ENCODE measurements at places on chromosomes 7 and 10.

- peak; percentile 5 for DNase-seq
Measured at GRCh38 chr7:128113839-128114238, 82.6 kb upstream of the LRRC4 start.

GRCh38 chr7:66277492-66277891 lies 72.4 kb downstream of the TPST1 start:
- DNase-seq, result no peak

DNA sequence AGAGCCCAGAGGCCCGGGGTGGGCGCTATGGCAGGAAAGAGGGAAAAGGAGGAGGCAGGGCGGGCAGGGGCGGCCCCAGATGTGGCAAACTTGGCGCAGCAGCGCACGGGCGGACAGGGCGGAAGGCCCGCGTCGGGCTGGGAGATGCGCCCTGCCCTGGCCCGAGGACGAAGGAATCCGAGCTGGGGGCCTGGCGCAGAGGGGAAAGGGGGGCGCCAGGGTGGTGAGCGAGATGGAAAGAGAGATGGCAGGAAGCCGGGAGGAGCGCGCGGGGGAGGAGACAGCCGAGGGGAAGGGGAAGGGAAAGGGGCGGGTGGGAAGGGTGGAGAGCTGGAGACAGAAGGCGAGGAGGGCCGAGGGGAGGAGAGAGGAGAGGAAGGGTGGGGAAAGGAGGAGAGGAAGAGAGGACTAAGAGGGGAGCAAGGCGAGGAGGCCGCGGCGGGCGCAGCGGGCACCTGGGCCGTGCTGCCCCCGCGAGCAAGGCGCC lies at the start of gene MARVELD1:
Gene MARVELD1 (plus strand): TSS at position 392 of the 487 bp plus-strand sequence. CDS start 147 bp downstream, outside the sequence.
- DNase-seq, result peak; percentile 55

DNA sequence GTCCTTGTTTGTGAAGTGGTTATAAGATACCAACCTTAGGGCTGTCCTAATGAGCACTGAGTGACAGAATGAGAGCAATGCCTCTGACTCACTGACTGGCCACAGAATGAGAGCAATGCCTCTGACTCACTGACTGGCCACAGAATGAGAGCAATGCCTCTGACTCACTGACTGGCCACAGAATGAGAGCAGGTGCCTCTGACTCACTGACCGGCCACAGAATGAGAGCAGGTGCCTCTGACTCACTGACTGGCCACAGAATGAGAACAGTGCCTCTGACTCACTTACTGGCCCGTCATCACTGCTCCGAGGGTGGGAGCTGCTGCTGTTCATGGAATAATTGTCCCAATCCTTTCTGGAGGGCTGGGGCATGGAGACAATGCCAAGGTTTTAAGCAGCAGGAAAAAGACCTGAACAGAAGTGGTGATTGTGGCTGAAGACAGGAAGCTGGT lies 265.2 kb upstream of the PPP2R2D start:
- no peak for DNase-seq

DNA sequence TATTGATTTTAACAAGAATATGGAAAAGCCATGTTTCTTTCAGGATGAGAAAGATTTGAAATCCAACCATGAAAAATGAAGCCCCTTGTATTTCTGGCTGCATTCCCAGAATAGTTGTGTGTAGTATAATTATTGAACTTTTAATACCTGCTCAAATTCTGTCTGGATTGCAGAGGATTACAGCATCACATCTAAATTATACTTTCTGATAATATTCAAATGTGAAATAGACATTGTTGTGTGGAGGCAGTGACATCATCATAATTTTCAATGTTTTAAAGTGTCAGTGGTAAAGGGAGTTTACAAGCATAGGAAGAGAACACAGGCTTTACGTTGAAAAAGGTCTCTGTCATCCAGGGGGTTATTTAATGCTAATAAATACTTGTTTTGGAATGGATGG lies 93.4 kb downstream of the POLL start:
- DNase-seq, result no peak

DNA sequence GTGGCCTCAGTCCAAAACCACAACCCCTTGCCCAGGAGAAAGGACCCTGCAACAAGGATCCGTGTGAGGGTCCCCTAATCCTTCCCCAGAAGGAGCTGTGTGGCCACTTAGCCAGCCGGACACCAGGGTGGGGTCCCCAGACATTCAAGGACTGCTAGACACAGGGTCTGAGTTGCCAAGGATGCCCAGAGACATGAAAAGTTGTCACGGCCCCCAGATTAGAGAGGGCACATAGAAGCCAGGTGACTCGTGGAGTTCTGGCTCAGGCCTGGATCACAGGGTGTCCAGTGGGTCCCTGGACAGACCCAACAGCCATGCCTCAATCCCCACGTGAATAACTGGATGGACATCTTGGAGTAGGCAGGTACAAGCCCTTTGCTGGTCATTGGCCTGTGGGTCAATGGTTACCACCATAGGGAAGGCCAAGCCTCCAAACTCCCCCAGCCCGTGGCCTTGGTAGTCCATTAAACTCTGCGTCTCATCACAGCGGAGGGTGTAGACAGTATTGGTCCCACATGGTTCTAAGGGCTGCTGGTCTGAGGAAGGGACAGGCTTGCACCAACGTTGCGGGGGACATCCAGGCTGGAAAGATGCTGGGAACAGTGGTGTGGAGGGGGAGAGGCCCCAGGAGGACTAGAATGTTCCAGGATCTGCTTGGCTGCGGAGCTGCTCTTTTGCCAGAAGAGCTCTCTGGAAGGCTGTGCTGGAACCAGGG lies 205.9 kb upstream of the PPP2R2D start:
- no peak for DNase-seq

GRCh38 chr7:134890246-134891240 lies 95.8 kb upstream of the AGBL3 start:
- no peak for DNase-seq

DNA sequence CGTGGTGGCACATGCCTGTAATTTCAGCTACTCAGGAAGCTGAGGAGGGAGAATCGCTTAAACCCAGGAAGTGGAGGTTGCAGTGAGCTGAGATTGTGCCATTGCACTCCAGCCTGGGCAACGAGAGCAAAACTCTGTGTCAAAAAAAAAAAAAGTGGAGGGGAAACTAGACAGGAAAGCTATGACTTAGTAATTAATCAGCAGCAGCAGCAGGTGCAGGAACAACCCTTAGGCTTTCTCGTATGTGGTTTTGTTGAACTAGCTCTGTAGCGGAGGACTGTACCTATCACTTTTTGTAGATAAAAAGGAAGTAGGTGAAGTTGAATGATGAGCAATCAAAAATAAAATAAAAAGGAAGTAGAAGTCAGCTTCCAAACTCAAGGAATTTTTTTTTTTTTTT lies 76.9 kb upstream of the KMT2C start:
- peak; percentile 39 for DNase-seq

GRCh38 chr7:47291461-47292081 lies 290.3 kb downstream of the TNS3 start:
- no peak for DNase-seq

DNA sequence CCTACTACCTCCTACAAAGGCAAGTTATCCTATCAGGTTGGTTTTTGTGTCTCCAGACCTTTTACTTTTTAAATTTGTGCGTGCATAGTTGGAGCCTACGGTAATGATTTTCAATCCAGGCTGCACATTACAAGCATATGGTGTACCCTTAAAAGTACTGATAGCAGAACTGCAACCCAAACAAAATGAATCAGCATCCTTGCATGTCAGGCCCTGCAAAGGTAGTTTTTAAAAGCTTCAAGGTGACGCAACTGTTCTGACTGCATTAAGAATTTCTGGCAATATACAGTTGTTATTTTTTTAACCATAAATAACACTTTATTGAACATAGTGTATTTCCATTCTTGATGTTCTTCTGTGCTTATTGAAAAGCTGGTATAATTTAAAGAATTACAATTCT lies 28.9 kb downstream of the GNAT3 start:
- no peak for DNase-seq

GRCh38 chr7:1802899-1803298 lies 132.8 kb downstream of the ELFN1 start:
- DNase-seq, result no peak

DNA sequence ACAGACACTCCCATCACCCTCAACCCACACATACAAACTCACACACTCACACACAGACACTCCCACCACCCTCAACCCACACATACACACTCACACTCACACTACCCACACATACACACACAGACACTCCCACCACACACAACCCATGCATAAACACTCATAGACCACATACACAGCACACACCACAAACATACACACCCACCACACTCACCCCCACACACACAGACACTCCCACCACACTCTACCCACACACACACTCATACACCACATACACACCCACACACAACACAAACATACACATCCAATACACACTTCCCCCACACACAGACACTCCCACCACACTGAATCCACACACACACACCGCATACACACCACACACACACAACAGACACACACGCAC lies 521.2 kb downstream of the TCERG1L start:
- DNase-seq, result no peak

DNA sequence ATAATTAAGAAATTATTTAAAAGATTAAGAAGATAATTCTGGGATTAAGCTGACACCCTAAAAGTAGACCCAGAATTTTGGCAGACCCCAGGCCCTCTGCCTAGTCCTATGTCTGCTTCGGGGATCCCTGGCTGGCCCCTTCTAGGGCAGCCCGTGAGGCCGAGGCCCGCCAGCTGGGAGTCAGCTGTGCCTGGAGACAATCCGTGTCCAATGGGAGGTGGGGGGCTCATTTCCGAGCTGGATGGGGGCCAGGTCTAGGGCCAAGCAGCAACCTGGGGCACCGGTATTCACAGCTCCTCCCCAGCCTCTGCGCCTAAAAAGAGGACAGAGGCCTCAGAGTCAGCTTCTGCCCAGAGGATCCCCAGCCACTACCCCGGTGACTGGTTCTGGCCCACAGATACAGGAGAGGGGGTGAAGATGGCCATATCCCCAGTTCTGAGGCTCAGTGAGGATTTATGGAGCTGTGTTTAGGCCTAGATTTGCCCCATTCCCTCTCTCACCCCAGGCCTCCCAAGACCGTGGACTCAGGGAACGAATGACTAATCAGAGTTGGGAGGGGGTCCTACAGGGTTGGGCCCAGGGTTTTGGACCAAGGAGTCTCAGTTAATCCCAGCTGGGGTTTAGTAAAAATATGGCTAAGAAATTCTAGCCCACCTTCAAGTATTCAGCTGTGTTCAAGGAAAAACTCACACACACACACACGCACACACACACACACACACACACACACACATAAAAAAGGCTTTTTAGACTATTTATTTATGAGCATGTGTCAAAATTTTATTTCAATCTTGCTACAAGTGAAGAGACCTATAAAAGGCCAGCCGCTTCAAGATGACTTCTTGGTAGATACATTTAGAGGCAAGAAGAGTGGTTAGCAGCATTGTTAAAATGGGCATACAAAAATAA lies 37.4 kb upstream of the LBX1 start:
- DNase-seq, result no peak

DNA sequence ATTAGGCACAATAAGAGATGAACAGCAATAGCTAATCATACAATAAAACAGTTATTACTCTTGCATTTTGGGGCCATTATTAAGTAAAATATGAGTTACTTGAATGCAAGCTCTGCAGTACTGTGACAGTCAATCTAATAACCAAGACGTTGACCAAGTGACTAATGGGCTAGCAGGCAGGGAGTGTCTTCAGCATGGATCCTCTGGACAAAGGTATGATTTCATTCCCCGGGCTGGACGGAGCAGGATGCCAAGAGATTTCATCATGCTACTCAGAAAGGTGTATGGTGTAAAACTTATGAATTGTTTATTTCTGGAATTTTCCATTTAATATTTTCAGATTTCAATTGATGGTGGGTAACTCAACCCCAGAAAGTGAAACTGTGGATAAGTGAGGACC lies 80.9 kb downstream of the SHH start:
- DNase-seq, result no peak

GRCh38 chr10:76559892-76560220 lies 1077.8 kb downstream of the KCNMA1 start:
- no peak for DNase-seq

All from activated T-cell treated with anti-CD3 and anti-CD28 coated beads, Interleukin-2, amount 50 U/mL, for 24 hours (primary cell).